ENCODE measurements at places on chromosomes 13 and 19. TPM values are rescaled to one million over a fixed set of nuclear protein-coding genes. Genes with fewer than 3 reads are reported as not detected.

- no peak for DNase-seq
These were observed 95.4 kb downstream of the CYSLTR2 start for GRCh38 chr13:48749144-48749543.

GRCh38 chr13:32384702-32385101 lies 43.2 kb downstream of the N4BP2L1 start:
- DNase-seq, result no peak

DNA sequence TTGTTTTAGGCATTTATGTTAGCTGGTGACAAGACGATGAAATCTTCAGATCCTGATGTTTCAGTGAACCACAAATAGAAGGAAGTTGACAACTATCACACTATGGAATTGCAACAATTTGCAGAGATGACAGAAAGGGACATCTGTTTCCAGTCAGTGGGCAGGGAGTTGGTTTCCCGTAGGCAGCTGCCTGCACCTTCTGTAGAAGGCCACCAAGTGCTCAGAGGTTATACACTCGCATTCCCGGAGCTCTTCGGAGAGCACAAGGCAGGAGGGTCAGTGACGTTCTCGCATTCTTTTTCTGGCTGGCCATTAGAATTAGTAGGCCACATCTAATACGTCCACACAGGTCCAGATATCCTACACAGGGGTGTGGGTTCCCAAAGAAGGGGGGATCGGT lies 129.4 kb downstream of the SHISA2 start:
- DNase-seq, result no peak

DNA sequence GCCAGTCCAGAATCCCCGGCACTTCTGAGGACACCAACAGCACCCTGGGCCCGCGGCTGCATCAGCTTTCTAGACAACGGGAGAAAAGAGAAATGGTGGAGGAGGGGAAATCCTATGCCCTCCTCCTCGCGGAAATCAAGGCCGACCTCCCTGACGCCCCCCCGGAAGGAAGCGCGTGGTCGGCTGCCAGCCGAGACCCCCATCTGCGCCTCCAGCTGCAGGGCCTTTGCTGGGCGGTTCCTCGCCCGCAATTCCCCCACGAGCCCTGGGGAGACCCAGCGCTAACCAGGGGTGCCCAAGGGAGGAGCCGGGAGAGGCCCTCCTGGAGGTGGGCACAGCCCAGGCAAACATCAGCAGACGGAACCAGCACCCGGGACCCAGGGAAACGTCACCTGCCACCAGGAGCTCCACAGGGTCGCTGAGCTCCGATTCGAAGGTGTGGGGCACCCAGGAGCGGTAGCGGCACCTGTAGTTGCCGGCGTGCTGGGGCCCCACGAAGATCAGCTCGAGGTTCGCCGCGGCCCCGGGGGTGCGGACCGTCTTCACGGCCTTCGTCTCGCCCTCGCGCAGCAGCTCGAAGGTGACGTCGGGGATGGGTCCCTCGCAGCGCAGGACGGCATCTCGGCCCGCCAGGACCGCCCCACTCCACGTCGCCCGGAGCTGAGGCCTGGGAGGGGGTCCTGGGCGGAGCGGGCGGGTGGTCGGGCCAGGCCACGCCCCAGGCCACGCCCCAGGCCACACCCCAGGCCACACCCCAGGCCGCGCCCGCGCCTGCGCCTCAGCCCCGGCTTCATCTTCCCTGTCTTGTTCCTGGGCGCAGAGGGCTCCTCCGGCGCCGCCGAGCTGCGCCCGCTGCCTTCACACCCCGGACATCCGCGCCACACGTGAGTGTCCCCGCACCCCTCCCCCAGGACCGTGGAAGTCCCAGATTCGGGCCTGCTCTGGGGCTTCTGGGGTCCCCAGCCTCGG lies 6.0 kb downstream of the A1BG start:
- DNase-seq, result peak; percentile 65

The GJB6 gene
- 1.4 TPM for total RNA-seq

- no peak for DNase-seq
These were observed 23.9 kb upstream of the RCBTB2 start for GRCh38 chr13:48556817-48557216.

DNA sequence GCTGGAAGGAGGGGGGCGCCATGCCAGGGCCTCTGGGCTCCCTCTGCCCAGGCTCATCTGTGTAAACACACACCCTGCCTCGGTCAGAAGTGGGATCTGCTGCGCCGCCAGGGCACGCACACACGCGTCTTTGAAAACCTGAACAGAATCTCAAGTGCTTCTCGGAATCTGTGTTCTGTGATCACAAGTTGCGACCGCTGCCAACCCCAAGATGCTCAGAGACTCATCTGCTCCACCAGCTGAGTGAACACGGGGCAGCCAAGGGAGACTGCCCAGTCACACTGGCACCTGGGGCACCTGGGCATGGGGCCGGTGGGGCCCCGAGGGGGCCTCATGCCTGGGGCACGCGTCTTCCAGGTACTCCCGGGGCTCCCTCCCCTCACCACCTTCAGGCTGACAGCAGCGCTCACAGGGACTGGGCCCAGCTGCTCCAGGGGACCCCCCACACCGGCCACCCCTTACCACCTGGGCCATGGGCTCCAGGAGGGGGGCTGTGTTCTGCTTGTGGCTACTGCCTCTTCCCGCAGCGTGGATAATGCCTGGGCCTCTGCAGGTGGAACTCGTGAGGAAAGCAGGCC lies 59.0 kb downstream of the KLF2 start:
- DNase-seq, result no peak

The ZNF284 gene
- total RNA-seq, result 1.5 TPM

GRCh38 chr13:110268061-110268460 lies 38.9 kb downstream of the COL4A1 start:
- DNase-seq, result no peak

DNA sequence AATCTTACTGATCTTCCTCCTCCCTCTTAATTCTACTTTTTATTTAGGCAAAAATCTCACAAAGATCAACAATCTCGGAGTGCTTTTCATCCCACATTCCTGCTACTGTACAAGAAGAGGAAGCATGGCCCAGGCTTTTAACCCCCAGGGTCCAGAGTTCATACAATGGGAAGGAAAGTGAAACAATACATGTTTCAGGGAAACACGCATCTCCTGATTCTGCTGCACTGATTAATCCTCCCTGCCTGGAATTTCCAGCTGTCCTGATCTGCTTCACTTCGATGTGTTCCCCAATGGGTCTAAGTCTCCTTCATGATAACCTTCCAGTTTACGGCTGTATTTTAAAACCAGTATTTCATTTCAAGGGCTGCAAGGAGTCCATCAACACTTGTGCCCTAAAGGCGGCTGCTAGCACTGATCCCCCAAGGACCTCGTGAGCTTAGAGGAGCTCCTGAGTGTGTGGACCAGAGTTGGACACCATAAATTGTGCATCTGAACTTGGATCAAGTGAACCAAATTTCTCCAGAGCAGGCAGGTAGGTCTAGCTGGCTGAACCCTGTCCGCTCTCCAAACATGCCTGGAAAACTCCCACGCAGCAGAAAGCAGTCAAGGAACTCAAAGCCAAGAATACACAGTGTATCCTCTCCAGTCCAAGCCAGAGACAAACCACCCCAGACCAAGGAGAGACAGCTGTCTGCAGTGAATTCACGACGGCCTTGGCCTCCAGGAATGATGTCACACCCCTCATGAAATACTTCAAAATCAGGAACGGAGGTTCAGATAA lies 44.3 kb downstream of the COL4A1 start:
- DNase-seq, result peak; percentile 56

The XAB2 gene
- 97.2 TPM for total RNA-seq

The ZNF416 gene
- 10.9 TPM for total RNA-seq

DNA sequence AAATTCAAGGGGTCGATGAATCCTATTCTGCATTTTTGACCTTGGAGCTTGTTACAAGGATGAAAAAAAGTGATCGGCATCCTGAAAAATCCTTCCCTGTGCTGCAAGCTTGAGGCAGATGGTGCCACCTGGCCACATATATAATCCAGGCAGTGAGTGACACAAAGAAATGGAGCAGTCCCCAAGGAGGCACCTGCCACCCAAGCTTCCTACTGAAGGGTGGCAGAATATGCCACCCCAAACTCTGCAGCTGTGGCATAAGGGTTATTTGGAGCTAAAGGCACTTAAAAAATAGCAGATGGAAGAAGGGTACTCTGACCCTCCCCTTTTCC lies 15.4 kb downstream of the TMEM272 start:
- no peak for DNase-seq

DNA sequence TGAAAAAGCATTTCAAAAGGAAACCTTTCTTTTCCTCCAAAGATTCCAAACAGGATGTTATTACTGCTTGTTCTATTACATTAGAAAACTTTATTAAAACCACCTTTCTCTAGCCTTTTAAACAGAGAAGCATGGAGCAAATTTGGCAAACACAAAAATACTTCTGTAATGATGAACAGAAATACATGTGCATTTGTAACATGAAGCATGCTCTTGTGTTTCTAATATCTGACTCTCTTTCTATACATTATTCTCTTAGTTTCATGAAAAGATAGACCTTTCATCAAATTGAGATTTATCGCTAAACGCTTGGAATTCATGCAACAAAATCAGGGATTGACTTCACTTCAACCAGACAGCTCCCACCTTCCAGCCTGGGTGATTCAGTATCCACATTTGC lies 152.8 kb upstream of the IRS2 start:
- no peak for DNase-seq

The TPTE2 gene
- total RNA-seq, result 9.9 TPM

DNA sequence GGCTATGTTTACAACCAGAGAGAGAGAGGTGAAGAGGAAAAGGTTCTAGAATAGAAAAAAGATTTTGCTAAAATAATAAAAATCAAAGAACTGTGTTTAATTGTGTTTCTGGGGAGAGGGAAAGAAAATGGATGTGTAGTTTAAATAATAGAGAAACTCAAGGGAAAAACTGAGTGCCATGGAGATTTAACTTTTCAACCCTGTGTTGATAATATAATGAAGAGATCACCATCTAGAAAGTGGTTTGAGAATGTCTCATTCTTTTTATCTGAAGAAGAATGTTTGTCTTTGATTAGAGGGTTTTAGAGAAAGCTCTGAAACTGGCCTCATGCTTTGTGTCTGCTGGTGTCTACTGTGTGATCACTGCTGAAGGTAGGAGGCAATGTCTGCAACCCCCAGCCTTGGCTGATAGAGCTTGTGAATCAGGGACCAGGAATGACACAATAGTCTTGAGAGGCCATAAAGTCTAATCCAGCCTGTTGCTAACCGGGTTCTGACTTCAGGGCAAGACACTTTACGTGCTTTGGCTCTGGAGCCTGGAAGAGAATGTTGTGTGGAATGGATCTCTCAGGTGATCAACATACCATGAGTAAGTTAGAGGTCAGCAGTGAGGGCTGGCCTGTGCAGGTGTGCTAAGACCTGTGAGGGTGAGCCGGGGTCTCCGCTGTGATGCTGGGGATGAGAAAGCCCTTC lies 5.4 kb downstream of the COL4A2 start:
- DNase-seq, result no peak

The ZNF729 gene
- total RNA-seq, result 6.2 TPM

- DNase-seq, result no peak
These were observed 305.0 kb downstream of the EFNB2 start for GRCh38 chr13:106230450-106230849.

DNA sequence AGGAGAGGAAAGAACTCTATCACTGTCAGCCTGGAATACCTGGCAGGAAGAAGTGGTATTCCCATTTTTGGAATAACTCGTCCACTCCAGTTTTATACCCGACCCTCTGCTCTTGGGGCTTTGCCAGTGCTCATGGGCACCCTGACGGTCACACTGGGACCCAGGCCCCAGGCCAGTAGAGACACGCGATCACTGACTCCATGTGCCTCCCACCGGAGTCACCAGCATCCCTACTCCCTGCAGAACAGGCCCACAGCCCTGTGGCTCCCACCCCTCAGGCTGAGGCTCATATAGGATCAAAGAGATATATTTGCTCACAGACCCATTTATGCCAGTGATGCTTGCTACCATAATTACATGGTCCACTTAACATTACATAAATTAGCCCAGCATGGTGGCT lies 3.5 kb downstream of the GRTP1 start:
- no peak for DNase-seq

GRCh38 chr19:32012886-32013631 lies 332.4 kb upstream of the ZNF507 start:
- DNase-seq, result no peak

- DNase-seq, result no peak
These were observed 43.8 kb upstream of the USP29 start for GRCh38 chr19:57075801-57076492.

The ZNF135 gene
- total RNA-seq, result 19.1 TPM

- no peak for DNase-seq
These were observed 10.6 kb downstream of the TRIP10 start for GRCh38 chr19:6750062-6750461.

The KEAP1 gene
- 61.0 TPM for total RNA-seq

The RASAL3 gene
- total RNA-seq, result 1.4 TPM

The ADAMTS10 gene
- total RNA-seq, result 31.9 TPM

The TSSK6 gene
- 722 TPM for total RNA-seq

The ZNF865 gene
- 14.5 TPM for total RNA-seq

- no peak for DNase-seq
These were observed 1527.5 kb upstream of the SLC10A2 start for GRCh38 chr13:104593693-104594092.

The TTC9B gene
- total RNA-seq, result 0.71 TPM

The LMTK3 gene
- 1.7 TPM for total RNA-seq

GRCh38 chr19:58044886-58045285 lies 11.1 kb downstream of the ZSCAN1 start:
- DNase-seq, result peak; percentile 39

The C13orf42 gene
- 1.8 TPM for total RNA-seq

Data from testis (tissue), 5 donors.